ENCODE measurements at places on chromosomes 2 and 18. TPM values are rescaled to one million over a fixed set of nuclear protein-coding genes. Genes with fewer than 3 reads are reported as not detected.

DNA sequence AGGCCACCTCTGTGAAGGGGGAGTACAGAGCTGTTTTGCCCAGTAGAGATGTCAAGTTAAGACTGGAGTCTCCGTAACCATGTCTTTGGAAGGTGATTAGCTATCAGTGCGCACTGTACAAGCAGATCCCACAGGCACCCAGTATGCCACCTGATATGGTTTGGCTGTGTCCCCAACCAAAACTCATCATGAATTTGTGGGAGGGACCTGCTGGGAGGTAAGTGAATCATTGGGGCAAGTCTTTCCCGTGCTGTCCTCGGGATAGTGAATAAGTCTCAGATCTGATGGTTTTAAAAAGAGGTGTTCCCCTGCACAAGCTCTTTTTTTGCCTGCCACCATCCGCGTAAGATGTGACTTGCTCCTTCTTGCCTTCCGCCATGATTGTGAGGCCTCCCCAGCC is 90.2 kb downstream of the ACTR2 start:
- no peak for DNase-seq

- no peak for DNase-seq
Observed at GRCh38 chr2:54176577-54176976, 61.2 kb downstream of the ACYP2 start.

Gene TNS1
- total RNA-seq, result 453 TPM

- DNase-seq, result no peak
Observed at GRCh38 chr2:121993682-121994081, 238.2 kb downstream of the TSN start.

Gene SEC11C
- total RNA-seq, result 19.2 TPM

- DNase-seq, result no peak
Observed at GRCh38 chr2:204437408-204437807, 107.9 kb upstream of the PARD3B start.

Gene CHRNG
- not detected for total RNA-seq

DNA sequence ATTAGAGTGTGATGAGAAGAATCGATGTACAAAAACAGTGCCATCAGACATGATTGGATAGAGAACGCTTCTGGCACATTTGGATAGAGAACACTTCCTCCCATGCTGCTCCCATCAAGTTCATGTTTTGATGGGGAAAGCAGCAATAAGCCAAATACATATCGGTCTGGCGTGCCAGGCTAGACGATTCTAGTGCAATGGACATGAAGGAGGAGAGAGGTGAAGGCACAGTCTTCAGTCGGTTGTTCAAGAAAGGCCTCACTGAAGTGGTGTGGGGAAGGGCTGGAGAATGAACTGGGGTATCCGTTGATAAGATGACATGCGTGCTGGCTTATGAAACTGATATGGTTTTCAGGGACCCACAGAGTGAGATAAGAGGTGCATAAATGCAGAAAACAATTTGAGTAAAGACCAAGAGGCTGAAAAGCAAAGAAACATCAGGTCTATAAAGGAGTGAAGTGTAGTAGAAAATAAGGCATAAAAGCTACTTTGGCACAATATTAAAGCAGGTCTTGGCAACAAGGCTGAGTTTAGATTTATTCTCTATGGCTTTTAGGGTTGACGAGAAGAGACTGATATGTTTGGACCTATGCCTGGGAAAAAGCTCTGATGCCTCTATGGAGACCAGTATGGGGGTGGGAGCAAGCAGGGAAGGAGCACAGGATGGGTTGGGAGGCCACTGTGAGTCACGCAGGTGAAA is 117.6 kb upstream of the PIEZO2 start:
- no peak for DNase-seq

DNA sequence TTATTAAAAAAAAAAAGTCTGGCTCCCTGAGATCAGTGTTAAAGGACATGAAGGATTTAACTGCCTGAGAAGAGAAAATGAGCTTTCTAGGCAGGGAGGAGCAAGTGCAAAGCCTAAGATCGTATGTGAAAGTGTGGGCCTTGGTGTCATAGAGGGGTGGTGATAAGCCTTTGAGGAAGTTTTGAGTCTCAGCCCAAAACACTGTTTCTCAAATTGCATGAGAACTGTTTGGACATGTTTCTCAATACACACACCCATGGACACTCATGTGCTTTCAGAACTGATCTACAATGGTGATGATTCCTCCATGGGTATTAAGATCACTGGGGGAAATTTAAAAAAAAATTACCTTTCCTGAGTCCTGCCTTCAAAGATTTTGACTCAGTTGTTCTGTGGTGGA is 336.7 kb upstream of the RND3 start:
- no peak for DNase-seq

Gene LHCGR
- 0.96 TPM for total RNA-seq

Gene ARHGEF33
- 1.6 TPM for total RNA-seq

- no peak for DNase-seq
Observed at GRCh38 chr2:85133751-85134254, 611 bp downstream of the TCF7L1 start.

DNA sequence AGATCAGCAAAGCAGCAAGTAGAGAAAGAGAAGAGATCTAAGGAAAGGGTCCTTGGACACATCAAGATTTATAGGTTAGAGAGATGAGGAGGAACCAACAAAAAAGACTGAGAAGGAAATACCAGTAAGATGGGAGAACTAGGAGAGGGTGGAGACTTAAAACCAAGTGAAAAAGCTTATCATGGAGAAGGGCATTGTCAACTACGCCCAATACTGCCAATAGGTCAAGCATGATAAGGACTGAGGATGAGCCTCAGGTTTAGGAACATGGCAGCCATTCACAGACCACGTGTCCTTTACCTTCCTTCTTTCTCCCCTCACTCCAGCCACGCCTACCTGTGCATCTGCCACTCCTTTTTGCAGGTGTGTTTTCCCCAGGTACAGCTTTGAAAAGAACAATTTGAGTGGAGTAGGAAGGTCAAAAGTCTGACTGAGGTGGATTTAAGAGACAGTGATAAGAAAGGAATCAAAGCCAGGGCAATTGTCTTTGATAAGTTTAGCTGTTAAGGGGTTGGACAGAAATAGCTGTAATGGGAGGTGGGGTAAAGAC is 238.7 kb downstream of the STK39 start:
- DNase-seq, result no peak

All from omental fat pad (tissue), 4 donors.